ENCODE measurements at places on chromosomes 7 and 10.

GRCh38 chr10:16976803-16977202 is 152.8 kb downstream of the CUBN start:
- DNase-seq, result no peak

DNA sequence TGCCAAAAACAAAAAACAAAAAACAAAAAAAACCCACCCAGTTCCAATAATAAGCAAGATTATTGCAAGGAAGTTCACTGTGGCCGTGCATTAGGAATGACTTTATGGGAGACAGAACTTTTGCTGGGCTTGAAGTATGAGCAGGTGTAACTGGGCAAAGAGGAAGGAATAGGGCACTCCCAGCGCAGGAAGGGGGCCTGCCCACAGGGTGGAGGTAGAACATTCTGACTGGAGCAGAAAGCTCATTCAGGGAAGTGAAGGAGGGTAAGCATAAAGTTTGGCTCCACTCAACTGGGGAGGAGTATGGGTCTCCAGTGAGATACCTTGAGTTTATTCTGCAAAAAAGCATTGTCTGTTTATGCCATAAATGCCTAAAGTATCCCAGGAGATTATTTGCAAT is 42.1 kb upstream of the WIPF3 start:
- no peak for DNase-seq

GRCh38 chr10:131065673-131066305 is 245.7 kb downstream of the TCERG1L start:
- no peak for DNase-seq

- no peak for DNase-seq
Observed at GRCh38 chr7:146639291-146639690, 522.7 kb downstream of the CNTNAP2 start.

DNA sequence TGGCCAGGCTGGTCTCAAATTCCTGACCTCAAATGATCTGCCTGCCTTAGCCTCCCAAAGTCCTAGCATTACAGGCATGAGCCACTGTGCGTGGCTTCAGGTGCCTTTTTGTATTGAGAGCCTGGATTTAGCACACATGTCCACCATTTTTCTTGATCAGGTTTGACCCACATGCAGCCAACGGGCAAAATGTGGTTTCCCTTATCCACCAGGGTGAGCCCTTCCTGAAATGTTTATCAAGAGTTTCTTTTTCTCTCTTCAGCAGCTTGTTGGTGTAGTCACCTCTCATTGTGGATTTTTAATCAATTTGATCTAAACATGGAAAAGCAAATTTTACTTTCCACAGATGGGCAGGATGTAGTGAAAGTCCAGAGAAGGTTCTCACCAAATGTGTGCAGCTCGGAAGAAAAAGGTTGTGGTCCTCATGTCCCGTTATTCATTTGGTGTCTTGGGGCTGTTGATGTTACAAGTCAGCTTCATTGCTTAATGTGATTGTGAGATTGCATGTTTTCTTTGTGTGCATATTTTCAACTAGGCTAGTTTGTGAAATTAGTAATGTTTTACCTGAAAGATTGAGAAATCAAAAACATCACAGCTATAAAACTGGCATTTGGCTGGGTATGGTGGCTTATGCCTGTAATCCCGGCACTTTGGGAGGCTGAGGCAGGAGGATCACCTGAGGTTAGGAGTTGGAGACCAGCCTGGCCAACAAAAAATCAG is 28.9 kb downstream of the GUSB start:
- DNase-seq, result no peak

DNA sequence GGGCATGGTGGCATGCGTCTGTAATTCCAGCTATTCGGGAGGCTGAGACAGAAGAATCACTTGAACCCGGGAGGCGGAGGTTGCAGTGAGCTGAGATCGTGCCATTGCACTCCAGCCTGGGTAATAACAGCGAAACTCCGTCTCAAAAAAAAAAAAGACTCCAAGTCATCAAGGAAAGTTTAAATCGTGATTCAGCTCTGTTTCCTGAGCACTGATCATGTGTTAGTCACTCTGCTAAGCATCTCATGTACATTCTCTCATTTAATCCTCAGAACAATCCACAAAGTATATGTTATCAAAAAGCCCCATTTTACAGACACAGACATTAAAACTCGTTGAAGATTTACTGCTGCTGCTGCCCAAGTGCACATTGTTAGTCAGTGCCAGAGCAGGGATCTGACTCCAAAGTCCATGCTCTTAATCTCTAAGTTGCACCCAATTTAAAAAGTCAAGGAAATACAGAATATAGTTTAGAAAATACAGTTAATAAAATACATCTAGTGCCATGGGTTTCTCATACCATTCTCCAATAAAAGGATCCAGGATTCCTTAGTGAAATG is 6.2 kb downstream of the PIK3AP1 start:
- DNase-seq, result no peak

Data from mesenchymal stem cell (in vitro differentiated cells and primary cell).